ENCODE measurements at places on chromosomes 7 and 10.
A peak's percentile ranks its signal among the peaks of the same experiment; 100 is the strongest.

GRCh38 chr10:70885481-70885880, 2.9 kb downstream of the PCBD1 start:
- no peak for DNase-seq

- DNase-seq: no peak
These were observed 63.7 kb downstream of the PRKCQ start for GRCh38 chr10:6516281-6516928.

DNA sequence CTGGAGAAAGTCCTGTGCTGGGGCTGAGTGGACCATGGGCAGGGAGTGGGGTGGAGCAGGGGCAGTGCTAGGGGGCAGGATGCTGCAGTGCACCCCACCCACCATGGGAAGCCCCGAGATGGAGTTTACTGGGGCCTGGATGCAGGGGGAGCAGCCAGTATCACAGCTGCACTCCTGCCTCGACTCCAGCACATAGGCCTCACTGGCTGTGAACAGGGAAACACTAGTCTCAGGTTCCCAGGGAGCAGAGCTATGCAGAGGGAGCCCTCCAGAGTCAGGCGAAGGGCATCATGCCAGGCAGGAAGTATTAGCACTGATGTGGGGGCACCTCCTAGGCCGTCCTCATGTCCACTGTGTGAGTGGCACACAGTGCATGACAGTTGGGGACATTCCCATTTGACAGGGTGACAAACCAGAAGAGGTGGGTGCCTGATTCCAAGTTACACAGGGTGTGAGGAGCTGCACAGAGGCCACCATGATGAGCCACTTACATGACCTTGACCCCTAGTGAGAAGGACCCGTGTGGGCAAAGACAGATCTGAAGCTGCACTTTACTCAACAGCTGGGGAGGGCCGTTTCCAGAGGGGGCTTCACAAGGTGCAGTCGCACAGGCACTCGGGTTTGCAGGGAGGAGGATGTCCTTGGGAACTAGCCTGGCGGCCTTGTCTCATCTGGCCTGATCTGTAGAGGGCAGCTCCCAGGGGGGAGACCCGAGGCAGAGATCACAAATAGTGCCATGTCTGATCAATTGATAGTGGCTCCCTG, 69.9 kb upstream of the LRRC4 start:
- no peak for DNase-seq

DNA sequence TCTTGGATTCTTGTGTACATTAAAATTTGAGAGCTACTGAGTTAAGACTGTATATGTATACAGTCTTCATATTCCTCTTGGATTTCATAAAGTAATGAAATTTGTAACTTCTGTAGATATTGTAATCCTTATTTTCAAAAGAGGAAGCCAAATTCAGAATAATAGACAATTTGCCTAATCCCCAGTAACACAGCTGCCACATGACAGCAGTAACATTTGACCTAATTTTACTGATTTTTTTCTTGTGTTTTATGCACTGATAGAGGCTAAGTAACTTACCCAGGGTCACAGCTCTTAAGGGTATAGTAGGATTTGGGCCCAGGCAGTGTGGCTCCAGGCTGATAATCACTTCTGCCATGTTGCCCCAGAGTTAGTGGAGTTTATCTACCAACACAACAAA, 40.4 kb upstream of the IL6 start:
- no peak for DNase-seq

DNA sequence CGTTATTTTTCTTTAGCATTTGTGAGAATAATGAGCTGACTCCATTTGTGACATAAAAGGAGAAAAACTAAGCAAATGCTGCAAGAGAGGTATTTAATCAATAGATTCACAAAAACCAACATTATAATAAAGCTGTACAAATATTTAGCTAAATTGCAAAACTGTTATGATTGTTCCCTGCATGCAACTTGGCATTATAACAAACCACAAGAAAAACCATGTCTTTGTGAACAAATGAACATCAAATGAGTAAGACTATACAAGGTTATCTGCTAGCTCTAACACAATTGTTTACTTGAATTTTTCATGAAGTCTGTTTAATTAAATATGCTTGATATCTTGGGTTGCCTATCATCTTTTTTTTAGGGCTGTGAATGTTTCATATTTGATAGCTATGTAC, 50.8 kb upstream of the PPP1R9A start:
- no peak for DNase-seq

DNA sequence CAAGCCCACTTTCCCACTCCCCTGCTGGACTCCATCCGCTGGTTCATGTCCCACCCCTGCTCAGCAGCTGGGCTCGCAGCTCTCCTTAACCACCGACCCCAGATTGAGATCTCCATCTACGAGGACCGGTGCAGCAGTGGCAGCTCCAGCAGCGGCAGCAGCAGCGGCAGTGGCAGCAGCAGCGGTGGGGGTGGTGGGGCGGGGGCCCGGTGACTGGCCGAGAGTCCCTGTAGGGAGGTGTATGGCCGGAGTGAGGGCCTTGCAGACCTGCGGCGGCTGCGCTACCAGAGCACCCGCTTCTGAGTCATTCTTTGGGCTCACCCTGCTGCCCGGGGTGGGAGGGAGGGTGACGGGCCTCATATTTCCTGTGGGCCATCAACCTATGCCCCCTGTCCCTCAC, 15.8 kb downstream of the GOLGA7B start:
- DNase-seq: no peak

- no peak for DNase-seq
These were observed 117.9 kb upstream of the DIP2C start for GRCh38 chr10:807163-807957.

- peak; percentile 92 for DNase-seq
These were observed 49.9 kb downstream of the PWWP2B start for GRCh38 chr10:132446661-132447445.

- DNase-seq: no peak
These were observed 93.5 kb downstream of the MBL2 start for GRCh38 chr10:52679117-52679516.

- no peak for DNase-seq
These were observed 89.0 kb upstream of the PHYHIPL start for GRCh38 chr10:59087486-59087885.

DNA sequence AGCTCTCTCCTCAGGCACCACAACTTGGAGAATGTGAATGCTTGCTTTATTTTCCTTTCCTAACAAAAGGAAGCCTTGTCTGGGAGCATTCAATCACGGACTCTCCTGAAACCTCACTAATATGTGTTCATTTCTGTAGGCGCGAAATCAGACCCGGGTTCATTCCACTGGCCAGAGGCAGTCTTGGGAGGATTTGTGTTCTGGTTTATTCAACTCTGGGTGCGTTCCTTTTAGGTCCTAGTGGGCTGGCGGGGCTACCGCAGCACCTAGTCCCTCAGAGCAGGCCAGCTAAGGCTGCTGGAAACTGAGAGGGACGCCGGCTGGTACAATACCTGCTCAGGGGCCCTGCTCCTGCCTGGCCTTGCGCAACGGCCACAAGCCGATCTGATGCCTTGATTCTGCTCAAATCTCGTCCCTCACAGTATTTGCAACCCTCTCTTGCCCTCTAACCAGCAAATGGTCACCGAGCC, 7.5 kb downstream of the HOXA4 start:
- DNase-seq: no peak

- no peak for DNase-seq
These were observed 163.3 kb downstream of the IPMK start for GRCh38 chr10:58104351-58104751.

- no peak for DNase-seq
These were observed 141.3 kb upstream of the AGK start for GRCh38 chr7:141409801-141410329.

DNA sequence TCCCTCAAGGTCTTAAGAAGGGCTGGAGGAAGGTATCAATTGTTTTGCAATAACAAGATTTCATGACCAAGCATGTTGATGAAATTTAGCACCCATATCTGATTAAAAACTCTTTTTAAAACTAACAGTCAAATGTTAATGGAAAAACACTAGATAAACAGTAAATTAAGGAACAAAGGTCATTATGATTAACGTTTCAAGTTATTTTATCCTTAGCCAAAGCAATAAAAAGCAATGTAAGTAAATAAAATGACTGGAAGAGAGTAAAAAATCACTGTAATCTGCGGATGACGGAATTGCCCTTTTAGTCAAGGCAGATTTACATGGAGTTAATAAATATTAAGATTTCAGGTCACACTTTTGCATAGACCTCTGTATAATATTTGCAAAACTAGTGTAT, 179.5 kb upstream of the KLF6 start:
- no peak for DNase-seq

DNA sequence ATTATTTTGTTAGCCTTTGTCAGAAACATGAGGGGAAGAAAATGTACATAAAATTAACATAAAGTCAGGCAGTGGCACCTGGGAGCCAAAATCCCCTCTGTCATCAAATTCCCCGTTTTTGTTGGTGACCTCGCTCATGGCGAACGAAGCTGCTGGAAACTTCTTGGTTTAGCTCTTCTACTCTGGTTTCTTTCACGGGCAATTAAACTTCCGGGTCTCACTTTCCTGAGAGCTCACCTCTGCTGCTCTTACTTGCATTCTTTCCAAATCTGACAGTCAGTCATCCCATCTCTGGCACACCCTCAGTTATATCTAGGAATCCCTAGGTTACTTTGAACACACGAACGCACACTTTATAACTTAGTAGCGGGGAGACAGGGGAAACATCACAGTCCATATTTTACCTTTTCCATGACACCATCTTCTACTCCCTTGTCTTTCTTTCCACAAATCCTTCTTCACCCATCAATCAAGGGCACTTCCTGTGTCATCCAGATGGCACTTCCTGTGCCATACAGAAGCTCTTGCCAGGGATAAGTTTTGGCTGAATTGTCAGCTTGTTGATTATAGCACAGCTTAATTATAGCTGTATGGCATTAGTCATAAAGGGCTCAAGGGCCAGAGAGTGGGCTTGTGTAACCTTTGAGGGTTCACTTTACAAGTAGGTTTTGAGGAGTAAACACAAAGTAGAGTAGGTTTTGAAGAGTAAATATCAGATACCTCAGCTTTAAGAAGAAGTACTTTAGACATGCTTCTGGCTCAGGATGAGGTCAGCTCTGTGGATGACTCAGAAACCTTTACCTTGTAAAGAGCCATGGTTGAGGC, 105.1 kb downstream of the GATA3 start:
- peak; percentile 28 for DNase-seq

DNA sequence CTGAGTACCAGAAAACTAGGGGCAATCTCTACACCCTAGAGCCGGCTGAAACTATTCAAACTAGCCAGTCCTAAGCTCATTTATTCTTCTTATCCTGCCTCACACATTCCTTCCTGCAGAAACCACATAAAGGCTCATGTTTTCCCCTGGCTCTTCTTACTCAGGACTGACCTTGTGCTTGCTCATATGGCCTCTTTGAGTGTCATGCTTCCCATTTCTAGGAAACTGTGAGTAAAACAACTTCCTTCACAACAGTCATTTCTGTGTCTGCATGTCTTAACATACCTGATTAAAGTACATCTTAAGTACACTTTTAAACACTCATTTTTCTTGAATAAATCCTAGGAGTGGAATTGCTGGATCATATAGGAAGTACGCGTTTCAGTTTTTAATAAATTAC, 52.3 kb upstream of the KIAA1217 start:
- DNase-seq: no peak

DNA sequence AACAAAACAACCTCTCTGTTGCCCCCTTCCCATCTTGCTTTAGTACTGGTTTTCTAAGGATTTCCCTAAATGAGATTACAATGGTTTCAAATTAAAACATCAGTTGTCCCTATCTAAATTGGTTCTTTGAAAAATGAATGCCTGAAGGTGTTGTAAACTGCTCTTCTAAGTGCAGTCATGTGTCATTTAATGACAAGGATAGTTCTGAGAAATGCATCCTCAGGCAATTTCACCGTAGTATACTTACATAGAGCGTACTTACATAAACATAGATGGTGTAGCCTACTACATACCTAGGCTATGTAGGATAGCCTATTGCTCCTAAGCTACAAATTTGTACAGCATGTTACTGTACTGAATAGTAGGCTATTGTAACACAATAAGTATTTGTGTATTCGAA, 278.1 kb downstream of the MAGI2 start:
- DNase-seq: no peak

DNA sequence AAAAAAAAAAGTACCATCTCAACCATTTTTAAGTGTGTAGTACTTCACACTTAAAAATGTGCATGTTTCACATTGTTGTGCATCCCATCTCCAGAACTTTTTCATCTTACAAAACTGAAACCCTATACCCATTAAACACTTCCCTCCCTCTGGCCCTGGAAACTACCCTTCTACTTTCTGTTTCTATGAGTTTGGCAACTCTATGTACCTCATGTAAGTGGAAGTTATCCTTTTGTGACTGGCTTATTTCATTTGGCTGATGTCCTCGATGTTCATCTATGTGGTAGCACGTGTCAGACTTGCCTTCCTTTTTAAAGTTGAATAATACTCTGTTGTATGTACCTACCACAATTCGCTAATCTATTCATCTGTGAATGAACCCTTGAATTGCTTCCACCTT, 12.2 kb downstream of the KCNMA1 start:
- no peak for DNase-seq

DNA sequence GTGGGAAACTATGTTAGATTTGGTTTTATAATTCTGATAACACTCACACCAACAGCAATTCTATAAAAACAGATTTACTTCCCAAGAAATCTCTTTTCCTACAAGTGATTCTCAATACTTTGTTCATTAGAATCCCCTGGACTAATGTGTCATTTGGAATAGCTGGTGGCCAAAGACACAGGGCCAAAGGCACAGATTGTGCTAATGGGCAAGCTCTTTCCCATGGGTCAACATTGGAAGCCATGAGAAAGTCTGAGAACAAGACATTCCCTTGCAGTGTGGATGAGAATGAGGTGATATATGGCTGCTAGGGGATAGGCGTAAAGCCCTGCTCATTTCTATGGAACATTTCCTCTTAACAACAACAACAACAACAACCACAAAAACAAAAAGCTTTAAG, 153.8 kb downstream of the AMPH start:
- no peak for DNase-seq

Data from activated CD8-positive, alpha-beta T cell treated with anti-CD3 and anti-CD28 coated beads for 36 hours (primary cell).